ENCODE measurements at places on chromosomes 2 and 18. TPM values are rescaled to one million over a fixed set of nuclear protein-coding genes. Genes with fewer than 3 reads are reported as not detected.

GRCh38 chr2:6827566-6828298, 38.0 kb downstream of the CMPK2 start:
- no peak for DNase-seq

DNA sequence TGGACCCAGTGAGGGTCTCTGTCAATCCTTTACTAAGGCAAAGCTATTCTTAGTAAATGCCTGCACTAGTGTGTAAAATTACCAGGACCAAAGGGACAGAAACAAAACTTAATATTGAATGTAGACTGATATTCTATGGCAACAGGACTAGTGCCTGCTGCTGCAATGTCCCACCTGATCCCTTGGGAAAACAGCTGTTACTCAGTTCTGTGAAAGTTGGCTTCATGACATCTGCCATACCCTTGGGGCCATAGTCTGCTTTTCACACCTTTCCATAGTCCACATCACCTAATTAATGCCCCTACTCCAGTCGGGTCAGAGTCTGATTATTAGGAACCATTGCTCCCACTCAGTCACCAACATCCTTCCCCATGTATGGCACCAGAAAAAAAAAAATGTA, 14.5 kb downstream of the DNAJC27 start:
- no peak for DNase-seq

DNA sequence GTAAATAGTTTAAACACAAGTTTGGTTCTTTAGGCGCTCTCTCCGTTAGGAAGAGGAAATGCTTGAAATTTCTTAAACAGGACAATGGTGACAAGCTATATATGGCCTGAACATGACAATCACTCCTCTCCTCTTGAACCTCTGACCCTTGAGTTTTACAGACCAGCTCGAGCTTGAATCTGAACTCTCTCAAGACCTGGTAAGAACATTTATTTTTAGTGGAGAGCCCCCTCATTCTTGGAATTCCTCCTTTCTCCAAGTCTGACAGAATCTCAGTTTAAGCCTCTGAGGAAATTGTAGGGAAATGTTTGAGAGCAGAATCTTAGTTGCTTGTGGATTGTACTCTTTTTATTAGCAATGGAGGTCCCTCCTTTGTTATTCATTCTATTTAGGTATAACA, 1293.6 kb upstream of the ZEB2 start:
- no peak for DNase-seq

- no peak for DNase-seq
Measured at GRCh38 chr2:28746429-28747111, 5.1 kb upstream of the PPP1CB start.

The SERPINB3 gene
- total RNA-seq, result 22.4 TPM

The COL5A2 gene
- total RNA-seq, result 9.3 TPM

The ETAA1 gene
- total RNA-seq, result 16.8 TPM

The CD8B2 gene
- not detected for total RNA-seq

The MOGAT1 gene
- not detected for total RNA-seq
